ENCODE measurements at places on chromosomes 11 and 22.

DNA sequence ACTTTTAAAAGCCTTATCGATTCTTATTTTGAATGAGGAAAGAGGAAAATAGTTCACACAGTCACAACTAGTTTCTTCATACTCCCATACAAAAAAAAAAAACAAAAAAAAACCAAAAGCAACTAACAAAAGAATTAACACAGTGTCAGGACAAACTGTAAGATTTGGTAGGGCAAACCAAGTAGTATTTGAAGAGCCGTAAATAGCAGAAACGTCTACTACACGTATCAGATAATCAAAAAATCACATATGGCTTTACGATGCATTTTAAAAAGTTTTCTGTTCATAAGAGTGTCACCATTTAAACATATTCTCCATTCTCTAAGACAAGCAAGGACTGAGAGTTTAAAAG lies 2.3 kb downstream of the PICALM start:
- no peak for DNase-seq

- DNase-seq, result peak; percentile 32
These were observed 37.8 kb downstream of the PGR start for GRCh38 chr11:101091781-101092180.

DNA sequence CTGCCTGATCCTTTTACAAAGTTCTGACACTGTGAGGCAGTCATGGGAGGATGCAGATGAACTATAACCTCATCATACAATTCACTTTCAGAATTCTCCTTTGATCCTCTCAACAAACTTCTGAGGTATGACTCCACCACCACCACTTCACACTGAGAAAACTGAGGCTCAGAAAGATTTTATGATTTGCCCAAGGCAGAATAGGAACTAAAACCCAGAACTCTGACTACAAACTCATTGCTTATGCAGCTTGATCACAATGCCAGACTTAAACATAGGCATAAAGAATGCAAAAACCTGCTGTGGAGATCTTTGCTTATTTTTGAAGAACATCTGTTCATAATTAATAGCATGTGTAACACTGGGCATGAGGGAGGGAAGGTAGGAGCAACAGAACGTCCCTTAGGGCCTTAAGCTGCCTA lies 20.4 kb downstream of the FAM168A start:
- DNase-seq, result no peak

DNA sequence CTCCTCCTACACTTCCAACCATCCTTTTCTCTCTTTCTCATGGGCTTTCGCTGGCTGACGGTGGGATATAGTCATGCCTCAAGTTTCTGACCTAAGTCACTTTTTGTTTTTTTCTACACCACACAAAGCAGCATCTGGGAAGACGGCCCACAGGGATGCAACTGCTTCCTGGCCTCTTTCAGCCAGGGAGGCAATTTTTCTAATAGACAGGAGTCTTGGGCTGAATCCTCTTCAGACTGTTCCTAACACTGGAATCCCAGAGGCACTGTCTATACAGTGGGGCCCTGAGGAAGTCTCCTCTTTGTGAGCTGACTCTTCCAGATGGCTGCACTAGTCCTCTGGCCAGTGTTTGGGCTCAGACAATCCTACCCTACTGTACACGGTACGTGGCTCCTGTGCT lies 39.7 kb upstream of the OLFML1 start:
- no peak for DNase-seq

- DNase-seq, result peak; percentile 6
These were observed 31.7 kb downstream of the KIRREL3 start for GRCh38 chr11:126968915-126969314.

- DNase-seq, result peak; percentile 95
These were observed 109.7 kb upstream of the GALNT18 start for GRCh38 chr11:11731311-11732083.

GRCh38 chr11:115276799-115277198 lies 227.4 kb downstream of the CADM1 start:
- no peak for DNase-seq

DNA sequence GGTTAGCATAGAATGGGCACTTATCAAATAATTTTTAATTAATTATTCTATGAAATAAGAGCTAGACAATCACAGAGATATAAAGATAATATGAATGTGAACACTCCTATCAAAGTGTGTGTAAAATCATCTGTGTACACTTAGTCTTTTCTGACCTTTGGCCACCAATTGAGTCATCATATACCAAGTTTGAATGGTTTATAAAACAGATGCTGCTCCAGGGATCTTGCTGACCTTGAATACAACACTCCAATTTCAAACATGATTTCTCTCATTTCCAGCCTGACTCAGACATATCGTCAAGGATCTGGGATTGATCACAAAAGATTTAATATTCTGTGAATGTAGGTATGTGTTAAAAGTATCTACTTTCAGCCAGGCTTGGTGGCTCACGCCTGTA lies 2.9 kb upstream of the OR51V1 start:
- no peak for DNase-seq

DNA sequence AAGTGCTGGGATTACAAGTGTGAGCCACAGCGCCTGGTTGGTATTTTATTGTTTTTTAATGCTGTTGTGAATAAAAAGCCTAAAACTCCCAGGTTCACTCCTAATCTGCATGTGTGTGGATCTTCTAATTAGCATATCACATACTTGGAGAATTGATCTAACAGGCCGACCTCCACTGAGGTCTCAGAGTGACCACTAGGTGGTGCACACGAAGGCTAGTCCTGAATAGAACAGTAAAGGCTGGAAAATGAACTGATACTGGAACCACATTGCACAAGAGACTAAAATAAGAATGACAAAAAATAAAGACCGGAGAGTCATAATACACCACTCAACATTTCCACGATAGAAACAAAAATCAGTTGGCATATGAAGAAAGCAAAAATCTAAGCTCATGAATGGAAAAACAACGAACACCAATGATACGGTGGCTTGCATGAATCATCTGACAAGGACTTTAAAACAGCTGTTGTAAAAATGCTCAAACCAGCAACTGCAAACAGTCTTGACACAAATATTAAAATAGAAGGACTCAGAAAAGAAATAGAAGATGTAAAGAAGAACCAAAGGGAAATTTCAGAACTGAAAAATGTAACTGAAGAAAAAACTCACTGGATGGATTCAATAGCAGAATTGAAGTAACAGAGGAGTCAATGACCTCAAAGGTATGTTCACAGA lies 19.2 kb downstream of the PIM3 start:
- DNase-seq, result peak; percentile 38

DNA sequence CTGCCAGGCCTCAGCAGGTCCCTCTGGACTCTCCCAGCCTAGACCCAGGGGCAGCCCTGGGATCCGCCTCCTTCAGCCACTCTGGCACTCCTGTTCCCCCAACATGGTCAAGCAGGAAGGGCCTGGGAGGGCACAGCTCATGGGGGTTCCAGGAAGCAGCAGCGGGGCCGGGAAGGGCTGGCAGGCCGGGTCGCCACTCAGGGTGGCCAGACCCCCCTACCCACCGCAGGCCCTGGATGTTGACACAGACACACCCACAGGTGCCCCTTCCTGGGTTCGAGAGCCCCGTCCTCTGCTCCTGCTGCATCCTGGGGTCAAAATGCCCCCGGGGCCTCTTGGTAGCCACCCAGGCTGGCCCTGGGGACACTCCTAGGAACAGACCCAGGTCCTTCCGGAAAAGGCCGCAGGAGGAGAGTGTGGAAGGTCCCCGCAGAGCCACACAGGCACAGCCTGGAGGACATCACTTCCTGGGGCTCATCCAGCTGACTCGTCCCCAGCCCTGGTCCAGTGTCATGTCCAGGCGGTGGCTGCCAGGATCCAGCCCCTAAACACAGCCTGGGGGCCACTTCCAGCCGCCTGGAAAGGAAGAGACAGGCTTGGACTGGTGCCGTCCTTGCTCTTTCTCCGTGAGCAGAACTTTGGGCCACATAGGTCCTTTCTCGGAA lies 6.8 kb upstream of the PIM3 start:
- DNase-seq, result no peak

DNA sequence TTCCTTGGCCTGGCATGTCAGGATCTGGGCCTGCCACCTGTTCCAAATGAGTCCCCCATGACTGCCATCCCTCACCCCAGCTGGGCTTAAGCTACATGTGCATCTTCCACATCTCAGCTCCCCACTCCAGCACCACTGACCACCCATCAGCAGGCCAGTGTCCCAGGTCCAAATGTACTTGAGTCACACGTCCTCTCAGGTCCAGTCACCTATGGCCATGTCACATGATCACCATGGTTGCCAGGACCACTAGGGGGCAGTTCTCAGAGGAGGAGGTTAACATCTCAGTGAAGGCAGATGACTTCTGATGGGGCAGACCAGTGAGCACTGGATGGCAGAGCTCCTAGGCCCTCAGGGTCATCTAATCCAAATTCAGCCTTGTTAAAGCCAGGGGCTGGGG lies 41.9 kb upstream of the WNT11 start:
- peak; percentile 10 for DNase-seq

DNA sequence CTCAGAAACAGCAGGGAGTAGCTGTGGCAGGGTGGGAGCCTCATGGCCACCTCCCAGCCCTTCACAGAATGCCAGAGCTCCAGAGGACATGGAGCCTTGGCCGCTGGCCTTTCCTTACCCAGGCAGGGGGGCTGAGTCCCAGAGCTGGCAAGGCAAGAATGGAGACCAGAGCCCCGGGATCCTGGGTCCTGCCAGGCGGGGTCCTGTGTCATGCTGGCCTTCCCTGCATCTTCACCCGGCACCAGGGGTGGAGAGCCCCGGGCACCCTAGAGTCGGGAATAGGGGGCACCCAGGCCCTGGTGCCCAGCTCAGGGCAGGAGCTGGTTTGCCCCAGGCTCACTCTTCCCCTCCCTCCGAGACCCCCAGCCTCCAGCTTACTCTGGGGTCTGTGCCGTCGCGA lies 519.9 kb downstream of the TBC1D22A start:
- no peak for DNase-seq

GRCh38 chr11:69638941-69639681 lies 1.8 kb upstream of the CCND1 start:
- DNase-seq, result peak; percentile 83

- DNase-seq, result no peak
These were observed 1.2 kb downstream of the BIRC3 start for GRCh38 chr11:102318469-102318868.

DNA sequence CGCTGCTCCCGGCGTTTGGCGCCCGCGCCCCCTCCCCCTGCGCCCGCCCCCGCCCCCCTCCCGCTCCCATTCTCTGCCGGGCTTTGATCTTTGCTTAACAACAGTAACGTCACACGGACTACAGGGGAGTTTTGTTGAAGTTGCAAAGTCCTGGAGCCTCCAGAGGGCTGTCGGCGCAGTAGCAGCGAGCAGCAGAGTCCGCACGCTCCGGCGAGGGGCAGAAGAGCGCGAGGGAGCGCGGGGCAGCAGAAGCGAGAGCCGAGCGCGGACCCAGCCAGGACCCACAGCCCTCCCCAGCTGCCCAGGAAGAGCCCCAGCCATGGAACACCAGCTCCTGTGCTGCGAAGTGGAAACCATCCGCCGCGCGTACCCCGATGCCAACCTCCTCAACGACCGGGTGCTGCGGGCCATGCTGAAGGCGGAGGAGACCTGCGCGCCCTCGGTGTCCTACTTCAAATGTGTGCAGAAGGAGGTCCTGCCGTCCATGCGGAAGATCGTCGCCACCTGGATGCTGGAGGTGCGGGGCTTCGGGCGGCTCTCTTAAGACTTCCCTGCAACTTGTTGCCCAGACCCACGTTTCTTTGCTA lies at the start of gene CCND1:
TSS of gene CCND1 (plus strand) at position 162 of the 587 bp plus-strand sequence. CDS start at position 320, 158 bp downstream.
- DNase-seq, result peak; percentile 74

GRCh38 chr11:3052567-3052966 lies 4.7 kb downstream of the CARS1 start:
- DNase-seq, result no peak
